Coronary artery (tissue), 2 donors: ENCODE measurements at places on chromosomes 1 and 21.

- DNase-seq: no peak
Observed at GRCh38 chr1:37174876-37175275, 140.6 kb upstream of the GRIK3 start.

- no peak for DNase-seq
Observed at GRCh38 chr1:94538243-94538827, 3.2 kb downstream of the F3 start.

- no peak for DNase-seq
Observed at GRCh38 chr1:205371871-205372660, 15.3 kb upstream of the KLHDC8A start.

GRCh38 chr1:236045771-236046170 is 19.1 kb downstream of the NID1 start:
- no peak for DNase-seq

GRCh38 chr1:201184307-201185122 is 6.1 kb upstream of the IGFN1 start:
- DNase-seq: no peak

DNA sequence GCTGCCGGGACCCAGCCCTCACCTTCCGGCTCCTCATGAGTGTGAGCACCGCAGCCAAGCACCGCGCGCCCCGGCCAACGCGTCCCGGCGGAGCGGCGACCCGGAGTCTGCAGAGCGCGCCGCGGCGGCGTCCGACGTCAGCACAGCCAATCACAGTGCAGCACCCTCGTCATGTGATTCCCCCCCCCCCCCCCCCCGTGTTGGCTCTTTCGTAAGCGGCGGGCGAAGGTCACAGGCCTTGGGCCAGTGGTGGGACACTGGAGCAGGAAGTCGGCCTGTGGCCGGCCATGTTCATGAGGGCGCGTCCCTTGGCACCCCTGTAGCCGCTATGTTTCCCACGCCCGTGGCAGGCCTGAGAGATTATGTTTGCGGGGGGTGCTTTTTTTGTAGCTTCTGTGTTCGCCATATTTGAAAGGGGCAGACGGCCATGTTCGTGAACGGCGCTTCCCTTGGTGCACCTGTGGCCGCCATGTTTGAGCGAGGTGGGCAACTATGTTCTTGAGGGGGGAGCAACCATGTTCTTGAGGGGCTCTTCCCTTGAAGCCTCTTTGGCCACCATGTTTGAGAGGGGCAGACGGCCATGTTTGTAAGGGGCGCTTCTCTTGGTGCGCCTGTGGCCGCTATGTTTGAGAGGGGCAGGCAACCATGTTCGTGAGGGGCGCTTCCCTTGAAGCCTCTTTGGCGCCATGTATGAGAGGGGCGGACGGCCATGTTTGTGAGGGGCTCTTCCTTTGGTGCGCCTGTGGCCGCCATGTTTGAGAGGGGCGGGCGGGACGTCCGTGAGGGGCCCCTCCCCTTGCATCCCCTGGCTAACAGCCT is at the start of gene C1orf174:
Gene C1orf174 (minus strand): TSS at position 123 of the 819 bp plus-strand sequence. CDS start 86 bp downstream, at position 37.
- DNase-seq: peak; percentile 99

DNA sequence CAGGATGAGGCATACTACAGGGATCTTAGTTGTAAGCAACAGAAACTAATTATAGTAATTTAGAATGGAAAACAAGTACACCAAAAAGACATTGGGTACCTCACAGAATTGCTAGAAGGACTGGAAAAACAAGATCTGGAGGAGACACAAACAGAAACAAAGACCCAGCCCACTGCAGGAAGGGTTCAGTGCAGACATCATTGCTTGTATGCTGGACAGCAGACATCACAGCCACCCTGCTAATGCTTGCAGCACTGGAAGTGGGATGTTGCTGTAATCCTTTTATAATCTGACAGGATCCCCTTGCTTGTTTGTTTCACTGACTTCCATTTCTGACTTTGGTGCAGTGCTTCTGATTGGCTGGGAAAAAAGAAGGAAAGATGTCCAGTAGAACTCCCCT is 111.4 kb upstream of the ZNF678 start:
- no peak for DNase-seq

GRCh38 chr1:227944090-227944930 is 3.4 kb downstream of the WNT9A start:
- peak; percentile 60 for DNase-seq

DNA sequence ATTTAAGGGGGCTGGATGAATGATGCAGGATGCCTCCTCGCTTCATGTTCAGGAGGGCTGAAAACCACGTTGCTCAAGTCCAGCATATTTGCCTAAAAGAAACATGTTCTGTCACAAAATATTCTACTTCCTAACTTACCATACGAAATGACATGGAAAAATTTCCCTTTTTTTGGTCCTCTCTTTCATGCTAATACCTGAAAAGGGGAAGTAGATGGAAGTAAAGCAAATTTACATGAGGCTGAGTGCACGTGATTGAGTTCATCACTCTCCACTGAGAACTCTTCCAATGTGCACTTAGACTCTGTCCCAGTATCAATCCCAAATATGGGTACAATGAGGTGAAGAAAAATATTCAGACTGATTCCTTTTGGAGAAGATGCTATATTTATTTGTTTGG is 23.0 kb downstream of the XCL2 start:
- no peak for DNase-seq

DNA sequence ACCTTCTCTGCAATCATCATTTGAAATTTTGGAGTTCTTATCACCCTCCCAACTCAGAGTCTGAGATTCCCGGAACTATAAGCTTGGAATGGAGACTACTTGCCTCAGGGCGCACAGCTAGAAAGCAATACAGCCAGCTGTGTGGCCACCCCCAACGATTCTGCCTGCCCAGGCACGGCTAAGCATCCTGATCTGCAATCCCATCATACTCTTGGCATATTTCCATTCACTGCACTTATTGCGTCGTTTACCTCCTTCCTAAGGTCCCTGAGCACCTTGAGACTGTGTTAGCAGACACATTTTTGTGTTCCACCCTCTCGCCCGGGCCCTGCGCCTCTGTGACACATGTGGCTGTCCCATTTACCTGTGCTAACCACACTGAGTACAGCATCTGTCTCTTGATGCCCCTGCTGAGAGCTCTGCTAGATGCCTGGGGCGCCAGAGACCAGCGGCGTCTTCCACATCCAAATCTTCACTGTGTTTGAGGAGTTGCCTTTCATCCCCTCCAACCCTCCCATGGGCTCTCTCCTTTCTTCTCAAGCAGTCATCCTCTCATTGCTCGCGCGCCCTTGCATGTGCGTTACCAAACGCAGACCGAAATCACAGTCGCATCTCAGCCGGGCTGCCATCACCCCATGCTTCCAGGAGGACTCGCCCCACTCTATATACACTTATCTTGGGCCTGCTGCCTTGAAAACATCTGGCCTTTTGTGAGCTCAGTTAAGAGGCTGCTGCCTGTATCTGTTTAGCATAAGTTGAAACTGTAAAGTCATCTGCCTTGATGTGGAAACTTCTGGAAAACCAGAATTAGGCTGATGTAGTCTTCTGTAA is 3.5 kb upstream of the CLDN19 start:
- no peak for DNase-seq

DNA sequence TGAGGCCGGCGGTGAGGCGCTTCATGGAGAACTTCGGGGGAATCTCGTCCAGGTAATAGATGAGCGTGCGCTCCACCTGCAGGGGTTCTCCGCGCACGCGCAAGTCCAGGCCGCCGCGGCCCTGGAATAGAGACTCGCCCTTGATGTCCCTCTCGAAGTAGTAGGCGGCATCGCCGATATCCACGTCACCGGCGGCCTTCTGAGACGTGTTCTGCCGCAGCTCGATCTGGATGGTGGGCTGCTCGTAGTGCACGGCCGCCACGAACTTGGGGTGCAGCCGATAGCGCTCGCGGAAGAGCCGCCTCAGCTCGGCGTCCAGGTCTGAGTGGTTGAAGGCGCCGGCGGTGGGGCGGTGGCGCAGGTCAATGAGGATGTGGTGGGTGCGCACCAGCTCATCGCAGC is 726 bp downstream of the TACSTD2 start:
- DNase-seq: no peak

GRCh38 chr1:109589679-109590078 is 29.7 kb downstream of the GNAT2 start:
- no peak for DNase-seq

DNA sequence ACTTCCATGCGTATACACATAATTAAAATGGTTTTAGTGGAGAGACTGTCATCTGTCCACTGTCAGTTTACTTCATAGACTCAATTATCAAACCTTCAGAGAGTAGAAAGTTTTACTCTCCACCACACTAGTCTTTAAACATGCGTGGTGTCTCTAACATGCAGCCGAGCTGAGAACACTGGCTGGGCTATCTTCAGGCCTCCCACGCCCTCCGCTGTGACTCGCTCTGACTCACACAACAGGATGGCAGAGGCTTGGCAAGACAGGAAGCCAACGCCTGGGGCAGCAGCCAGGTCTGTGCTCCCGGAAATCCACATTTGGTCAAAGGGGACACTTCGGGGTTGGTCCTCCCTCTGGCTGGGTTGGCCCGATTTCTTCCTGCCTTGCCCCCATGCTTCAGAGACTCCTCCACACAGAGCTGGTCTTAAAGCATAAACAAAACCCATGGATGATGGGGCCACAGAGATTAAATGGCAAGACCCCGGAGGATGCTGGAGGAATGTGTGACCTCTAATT is 22.7 kb upstream of the IFNGR2 start:
- peak; percentile 97 for DNase-seq

DNA sequence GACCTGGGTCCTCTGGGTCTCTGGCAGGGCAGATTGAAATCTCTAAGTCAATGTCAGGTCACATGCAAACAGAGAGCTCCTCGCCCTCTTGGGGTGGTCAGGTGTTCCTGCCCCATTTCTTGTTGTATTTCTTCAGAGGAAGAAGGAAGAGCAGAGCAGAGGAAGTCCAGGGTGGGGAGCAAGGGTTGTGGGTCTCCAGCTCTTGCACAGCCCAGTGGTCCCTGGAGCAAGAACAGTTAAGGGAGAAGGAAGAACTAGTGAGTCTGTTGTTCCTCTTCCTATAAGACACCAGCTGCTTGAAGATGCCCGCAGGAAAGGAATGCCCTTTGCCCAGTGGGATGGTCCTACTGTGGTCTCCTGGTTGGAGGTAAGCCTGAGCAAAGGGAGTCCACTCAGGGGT is 26.3 kb downstream of the MYOG start:
- DNase-seq: no peak

GRCh38 chr1:84377480-84378095 is 20.7 kb upstream of the DNASE2B start:
- DNase-seq: no peak
